ENCODE measurements at places on chromosomes 16 and 17.

GRCh38 chr17:46182961-46183360, 10.3 kb downstream of the KANSL1 start:
- DNase-seq = no peak

- DNase-seq = no peak
These were observed 29.0 kb downstream of the ZC3H18 start for GRCh38 chr16:88599092-88599733.

DNA sequence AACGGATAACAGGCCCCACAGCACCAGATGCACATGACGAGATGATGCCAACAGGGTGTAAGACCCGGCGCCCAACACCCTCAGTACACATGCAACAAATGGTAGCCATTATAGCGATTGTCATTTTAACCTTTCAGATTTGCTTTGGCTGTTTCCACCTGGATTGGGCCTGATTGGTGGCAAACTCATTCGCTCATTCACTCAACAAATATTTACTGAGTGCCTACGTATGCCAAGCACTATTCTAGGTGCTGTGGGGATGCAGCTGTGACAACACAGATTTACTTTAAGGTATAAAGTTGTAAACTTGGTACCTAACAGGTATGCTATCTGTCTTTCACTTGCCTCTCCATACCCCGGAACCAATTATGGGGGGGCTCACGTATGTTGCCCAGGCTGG, 66.8 kb downstream of the SRCIN1 start:
- DNase-seq = no peak

DNA sequence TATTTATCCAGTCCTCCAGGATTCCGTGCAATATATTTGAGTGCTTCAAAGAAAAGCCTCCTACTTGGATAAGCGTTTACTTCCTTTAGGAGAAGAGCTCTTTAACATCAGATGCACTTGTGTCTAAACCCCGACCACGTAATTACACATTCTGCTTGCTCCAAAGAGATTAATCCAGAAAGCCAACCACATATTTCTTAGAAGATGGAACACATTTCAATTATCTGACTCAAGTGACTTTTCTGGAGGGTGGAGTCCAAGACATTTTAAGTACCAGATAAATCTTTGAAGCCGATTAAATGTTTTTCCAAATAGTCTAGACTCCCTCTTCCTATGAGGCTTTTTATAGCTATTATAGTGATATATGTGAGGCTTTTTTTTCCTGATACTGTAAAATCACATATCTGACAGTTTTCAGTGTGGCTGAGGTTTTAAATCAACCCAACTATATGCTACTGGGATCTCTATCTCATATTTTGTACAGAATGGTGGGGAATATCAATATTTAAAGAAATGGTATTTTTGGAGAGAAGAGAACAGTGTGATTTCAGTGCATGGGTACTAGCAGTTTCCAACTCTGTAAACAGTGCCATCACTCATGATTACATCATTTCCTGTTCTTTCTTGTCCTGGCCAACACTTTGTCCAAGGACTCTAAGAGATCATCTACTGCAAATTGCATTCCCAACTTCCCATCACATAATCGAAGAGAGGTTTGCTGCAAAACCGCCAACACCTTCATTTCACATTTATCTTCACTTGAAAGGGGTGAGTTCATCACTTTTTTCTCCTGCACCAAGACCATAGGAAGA, 192.4 kb upstream of the HSBP1 start:
- DNase-seq = no peak

DNA sequence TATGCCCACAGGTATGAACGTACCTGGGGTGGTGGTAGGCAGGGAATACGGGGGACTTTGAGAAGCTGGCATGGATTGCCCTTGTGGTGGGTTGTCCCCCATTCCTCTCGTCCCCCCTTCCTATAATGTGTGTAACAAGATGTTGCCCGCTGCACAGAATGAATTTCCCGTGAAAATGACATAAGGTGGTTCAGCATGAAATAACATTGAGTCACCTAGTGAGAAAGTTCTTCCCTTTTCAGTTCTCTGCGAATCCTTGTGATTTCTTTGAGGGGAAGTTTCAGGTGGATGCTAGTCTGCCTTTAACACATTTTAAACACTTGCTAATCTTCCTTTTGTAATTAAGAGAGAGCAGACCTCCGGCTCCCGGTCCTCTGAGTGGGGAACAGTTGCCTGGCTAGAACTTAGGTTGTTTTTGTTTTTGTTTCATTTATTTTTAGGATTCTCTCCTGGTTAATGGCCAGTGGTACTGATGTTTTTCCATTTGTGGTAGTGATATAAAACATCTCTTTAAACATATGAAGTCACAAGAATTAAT, 58.9 kb downstream of the RAP1GAP2 start:
- DNase-seq = no peak

- DNase-seq = no peak
These were observed 989 bp upstream of the DUSP14 start for GRCh38 chr17:37488607-37489196.

- no peak for DNase-seq
These were observed 45.0 kb upstream of the GCSH start for GRCh38 chr16:81140930-81141780.
